Stimulated activated CD8-positive, alpha-beta memory T cell treated with anti-CD3 and anti-CD28 coated beads, Interleukin-7, amount 100 ng/mL, for 48 hours (primary cell): ENCODE measurements at places on chromosomes 13 and 19.

- no peak for DNase-seq
Observed at GRCh38 chr13:97429681-97430081, 4.3 kb upstream of the RAP2A start.

DNA sequence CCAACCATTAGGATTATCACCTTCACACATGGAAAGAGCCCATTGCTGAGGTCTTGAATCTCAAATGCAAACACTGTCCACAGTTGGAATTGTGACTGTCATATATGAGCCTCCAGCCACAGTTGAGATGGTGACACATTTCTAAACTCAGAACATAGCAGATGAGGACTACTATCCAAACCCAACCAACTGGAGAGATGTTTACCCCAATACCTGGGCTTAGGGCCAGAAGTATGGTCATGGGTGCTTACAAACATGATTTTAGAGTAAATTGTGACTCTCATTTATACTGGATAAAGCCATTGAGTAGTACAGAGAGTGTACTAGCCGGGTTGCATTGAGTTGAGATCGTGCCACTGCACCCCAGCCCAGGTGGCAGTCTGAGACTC, 14.0 kb upstream of the ZNF681 start:
- no peak for DNase-seq

GRCh38 chr13:25766991-25767390, 284.8 kb downstream of the SHISA2 start:
- no peak for DNase-seq

DNA sequence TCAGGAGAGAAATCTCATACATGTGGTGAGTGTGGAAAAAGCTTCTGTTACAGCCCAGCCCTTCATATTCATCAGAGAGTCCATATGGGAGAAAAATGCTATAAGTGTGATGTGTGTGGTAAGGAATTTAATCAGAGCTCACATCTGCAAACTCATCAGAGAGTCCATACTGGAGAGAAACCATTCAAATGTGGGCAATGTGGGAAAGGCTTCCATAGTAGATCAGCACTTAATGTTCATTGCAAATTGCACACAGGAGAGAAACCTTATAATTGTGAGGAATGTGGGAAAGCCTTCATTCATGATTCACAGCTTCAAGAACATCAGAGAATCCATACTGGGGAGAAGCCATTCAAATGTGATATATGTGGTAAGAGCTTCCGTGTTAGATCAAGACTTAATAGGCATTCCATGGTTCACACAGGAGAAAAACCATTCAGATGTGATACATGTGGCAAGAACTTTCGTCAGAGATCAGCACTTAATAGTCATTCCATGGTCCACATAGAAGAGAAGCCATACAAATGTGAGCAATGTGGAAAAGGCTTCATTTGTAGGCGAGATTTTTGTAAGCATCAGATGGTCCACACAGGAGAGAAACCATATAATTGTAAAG, 15.2 kb downstream of the ZNF221 start:
- DNase-seq = no peak

- DNase-seq = no peak
Observed at GRCh38 chr19:48648134-48648533, 2.1 kb upstream of the CA11 start.

- no peak for DNase-seq
Observed at GRCh38 chr13:36420437-36420891, 11.8 kb upstream of the CCNA1 start.

- DNase-seq = no peak
Observed at GRCh38 chr13:70183041-70183440, 74.8 kb upstream of the KLHL1 start.

- DNase-seq = no peak
Observed at GRCh38 chr13:57824121-57824520, 192.6 kb downstream of the PCDH17 start.

DNA sequence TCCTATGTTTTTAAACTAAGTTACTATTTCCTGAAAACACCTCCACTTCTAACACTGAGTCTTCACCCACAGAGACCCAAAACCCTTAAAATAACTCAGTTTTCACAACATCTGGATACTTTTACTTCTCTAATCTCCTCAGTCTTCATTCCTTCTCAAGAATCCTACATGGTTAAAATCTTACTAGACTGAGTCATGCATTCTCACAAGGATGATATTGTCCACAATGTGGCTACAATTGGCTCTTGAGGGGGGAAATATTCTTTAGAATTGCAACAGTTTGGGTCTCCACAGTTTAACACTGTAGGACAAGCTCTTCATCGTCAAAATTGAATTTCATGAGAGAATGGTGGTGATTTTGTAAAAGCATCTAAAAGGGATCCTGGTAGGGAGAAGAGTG, 397.1 kb downstream of the SLITRK5 start:
- no peak for DNase-seq

GRCh38 chr13:42996584-42996983, 4.5 kb upstream of the EPSTI1 start:
- no peak for DNase-seq

DNA sequence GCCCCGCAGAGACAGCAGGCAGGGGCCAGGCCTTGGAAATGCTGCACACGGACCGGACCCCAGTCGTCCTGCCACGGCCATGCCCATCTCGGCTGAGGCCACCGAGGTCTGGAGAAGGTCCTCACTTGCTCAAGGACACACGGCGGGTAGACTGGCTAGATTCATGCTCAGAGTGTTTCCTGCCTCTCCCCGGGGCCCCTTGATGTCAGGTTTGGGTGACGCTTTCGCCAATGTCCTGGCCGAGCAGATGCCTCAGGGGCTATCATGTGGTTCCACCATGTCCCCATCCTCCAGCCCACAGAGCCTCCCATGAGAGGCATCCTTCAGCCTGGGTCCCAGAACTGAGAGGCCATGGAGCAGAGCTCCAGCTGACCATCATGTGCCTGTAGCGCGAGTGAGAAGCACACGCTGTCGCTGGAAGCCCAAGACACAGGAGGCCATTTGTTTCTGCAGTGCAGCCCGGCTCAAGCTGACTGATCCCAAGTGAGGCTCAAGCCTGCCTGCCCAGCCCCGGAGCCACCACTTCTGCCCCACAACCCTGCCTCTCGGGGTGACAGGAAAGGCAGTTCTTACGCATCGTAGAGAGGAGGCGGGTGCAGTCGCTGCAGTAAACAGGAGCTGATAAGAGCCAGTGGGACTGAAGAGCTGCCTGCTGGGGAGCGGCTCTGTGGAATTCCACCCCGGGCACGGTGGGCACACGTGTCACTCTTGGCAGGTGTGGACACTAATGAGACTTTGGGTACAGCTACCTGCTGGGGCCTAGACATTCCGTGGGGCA, 53.9 kb upstream of the GAS6 start:
- no peak for DNase-seq
